ENCODE measurements at places on chromosomes 6 and 20.

GRCh38 chr6:1916334-1917070 is 306.8 kb downstream of the FOXC1 start:
- DNase-seq = no peak

DNA sequence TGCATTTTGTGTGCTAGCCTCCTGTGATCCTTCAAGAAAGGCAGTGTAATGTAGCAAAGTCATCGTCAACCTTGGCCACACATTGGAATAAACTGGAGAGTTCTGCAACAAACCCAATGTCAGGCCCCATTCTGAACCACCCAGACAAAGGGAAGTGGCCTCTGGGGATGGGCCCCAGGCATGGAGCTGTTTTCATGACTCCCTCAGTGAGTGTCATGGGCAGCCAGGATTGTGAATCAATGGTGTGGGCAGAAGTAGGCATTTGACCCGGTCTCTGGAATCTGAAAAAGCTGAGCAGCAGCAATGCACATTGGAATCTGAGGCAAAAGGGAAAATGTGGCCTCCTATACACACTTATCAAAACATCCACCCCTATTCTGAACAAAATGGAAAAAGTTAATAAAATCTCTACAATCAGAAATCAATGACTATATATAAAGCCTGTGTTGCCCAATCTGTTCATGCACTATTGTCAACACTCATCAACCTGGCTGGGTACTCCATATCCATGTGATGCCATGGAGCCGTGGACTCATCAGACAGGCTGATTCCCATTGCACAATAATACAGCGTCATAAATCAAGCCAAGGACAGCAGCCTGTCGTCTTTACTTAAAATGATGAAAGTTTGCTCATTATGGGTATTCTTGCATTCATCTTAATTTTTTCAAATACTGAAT is 134.9 kb upstream of the STMND1 start:
- no peak for DNase-seq

DNA sequence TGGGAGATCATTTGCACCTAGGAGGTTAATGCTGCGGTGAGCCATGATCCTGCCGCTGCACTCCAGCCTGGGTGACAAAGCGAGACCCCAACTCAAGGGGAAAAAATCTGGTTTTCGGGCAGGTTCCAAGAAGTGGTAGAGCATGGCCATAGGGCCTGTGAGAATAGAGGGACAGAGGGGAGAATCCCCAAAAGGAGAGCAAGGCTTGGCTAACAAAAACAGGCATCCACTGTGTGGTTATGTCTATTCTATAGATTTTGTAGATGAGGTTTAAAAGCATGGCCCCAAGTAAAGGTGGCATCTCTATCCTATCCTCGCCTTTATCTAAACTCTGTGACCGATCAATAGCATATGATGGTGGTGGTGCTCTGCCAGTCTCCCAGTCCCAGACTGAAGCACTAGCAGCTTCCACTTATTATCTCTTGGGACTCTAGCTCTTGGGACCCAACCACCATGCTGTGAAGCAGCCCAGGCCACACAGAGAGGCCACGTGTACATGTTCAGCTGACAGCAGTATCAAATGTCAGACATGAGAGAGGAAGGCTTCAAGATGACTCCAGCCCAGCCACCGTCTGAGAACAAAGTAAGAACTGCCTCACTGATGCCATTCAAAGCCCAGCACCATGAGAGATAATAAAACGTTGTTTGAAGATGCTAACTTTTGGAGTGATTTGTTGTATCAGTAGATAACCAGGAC is 27.7 kb downstream of the EIF2S2 start:
- DNase-seq = no peak

DNA sequence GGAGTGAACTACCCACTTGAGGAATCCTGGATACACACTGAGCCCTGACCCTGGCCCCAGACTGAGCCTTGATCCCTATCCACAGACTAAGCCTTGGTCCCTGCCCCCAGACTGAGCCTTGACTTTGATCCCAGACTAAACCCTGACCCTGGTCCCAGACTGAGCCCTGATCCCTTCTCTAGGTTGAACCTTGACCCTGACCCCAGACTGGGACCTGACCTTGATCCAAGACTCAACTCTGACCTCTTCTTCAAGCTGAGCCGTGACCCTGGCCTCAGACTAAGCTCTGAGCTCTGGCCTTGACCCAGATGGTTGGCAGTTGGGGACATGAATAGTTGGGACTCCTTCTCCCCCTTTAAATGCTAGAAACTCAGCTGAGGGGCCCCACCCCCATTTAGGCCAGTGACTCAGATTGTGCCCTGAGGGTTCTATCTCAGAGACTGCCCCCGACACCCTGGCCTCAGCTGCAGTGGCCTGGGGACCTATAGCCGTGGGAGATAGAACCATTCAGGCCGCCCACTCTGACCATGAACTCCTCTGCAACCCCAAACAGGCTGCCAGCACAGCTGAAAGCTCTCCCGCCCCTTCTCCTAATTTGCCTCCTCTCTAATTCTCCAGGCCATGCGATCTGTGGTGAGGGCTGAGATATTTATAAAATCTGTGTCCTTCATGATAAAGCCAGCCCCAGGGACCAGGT is 84.7 kb downstream of the DLGAP4 start:
- DNase-seq = no peak

- no peak for DNase-seq
These were observed 18.9 kb downstream of the ORC3 start for GRCh38 chr6:87608802-87609201.

DNA sequence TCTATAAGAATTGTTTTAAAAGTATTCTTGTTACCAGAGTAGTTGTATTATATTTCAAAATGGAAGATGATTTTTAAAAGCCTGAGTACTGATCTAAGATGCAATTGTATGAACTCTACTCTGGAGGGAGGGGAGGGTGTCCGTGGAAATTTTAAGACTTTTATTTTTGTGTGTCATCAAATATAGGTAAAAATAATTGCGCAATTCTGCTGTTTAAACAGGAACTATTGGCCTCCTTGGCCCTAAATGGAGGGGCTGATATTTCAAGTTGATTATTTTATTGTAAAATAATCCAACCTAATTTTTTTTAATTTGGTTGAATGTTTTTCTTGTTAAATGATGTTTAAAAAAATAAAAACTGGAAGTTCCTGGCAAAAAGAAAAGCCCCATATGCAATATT is 38.1 kb upstream of the RPP40 start:
- no peak for DNase-seq

DNA sequence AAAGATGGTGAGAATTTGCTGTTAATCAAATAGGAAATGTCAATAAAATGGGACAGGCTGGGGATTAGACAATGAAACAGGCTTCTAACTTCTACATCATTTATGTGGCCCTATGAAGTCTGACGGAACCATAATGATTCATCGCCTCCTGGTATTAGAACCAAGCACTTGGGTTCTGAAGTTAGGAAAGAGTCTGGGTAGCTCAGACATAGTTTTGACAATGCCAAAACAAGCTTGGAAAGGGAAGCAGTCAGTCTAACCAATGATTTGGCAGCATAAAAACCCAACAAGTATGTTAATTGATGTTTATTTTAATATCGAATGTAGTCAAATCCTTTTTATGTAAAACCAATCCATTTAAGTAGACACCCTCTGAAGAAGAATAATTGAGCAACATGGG is 160.8 kb upstream of the RSPO3 start:
- DNase-seq = no peak

- DNase-seq = no peak
These were observed 98.8 kb upstream of the CITED2 start for GRCh38 chr6:139473231-139473701.

DNA sequence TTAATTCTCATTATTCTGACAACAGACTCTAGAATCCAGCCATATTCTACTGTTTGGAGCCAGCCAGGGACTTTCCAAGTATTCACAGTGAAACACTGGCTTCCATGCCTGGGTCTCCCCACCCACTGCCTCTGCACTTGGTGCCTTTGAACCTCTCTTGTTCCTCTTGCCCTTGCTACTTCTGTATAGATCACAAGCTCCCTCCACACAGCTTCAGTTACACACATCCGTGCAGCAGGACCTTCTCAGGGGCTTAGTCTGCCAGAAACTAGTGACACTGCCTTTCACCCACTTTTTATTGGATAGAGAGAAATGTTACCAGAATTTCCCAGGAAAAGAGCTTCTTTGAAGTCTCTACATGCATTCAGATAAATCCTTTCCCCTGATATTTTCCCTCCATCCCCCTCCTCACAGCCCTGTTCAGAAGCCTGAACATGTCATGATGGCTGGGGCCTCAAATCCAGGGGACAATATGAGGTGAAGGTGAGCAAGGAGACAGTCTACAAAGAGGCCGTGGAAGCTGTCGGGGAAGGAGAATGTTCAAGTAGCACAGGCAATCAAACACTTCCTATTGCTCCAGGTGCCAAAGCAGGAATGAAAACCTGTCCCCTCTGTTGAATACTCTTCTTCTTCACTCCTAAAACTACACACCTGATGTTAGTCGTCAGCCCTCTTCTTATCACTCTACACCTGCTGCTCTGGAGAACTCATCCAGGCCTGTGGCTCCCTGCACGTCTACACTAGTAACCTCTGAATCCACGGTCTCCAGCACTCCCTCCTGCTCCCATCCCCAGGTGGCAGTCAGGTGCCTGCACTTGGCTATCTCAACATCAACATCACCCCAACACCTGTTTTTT is 20.2 kb upstream of the HLA-DOA start:
- no peak for DNase-seq

- no peak for DNase-seq
These were observed 166.9 kb upstream of the SALL4 start for GRCh38 chr20:51969191-51969590.

GRCh38 chr6:112522587-112522986 is 175.5 kb downstream of the RFPL4B start:
- no peak for DNase-seq

- no peak for DNase-seq
These were observed 99.7 kb downstream of the FAM50B start for GRCh38 chr6:3948866-3949265.

- no peak for DNase-seq
These were observed 120.4 kb upstream of the ZNF184 start for GRCh38 chr6:27593200-27593818.

DNA sequence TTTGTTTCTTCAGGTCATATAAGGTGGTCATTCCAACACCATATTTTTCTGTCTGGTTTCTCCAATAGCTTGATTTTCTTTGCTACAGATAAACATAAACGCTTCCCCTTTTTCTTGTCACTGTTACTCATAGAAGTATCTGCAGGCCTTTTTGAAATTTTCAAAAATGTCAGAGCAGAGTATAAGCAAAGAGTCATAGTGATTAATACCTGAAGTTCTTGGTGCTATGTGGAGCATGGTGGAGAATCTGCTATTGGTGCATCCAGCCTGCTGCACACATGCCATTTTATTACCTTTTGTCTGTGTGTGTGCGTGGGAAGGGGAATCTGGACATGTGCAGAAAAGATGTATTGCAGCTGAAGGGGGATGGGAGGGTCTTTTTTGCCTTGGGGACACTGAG is 19.7 kb downstream of the STX11 start:
- no peak for DNase-seq

DNA sequence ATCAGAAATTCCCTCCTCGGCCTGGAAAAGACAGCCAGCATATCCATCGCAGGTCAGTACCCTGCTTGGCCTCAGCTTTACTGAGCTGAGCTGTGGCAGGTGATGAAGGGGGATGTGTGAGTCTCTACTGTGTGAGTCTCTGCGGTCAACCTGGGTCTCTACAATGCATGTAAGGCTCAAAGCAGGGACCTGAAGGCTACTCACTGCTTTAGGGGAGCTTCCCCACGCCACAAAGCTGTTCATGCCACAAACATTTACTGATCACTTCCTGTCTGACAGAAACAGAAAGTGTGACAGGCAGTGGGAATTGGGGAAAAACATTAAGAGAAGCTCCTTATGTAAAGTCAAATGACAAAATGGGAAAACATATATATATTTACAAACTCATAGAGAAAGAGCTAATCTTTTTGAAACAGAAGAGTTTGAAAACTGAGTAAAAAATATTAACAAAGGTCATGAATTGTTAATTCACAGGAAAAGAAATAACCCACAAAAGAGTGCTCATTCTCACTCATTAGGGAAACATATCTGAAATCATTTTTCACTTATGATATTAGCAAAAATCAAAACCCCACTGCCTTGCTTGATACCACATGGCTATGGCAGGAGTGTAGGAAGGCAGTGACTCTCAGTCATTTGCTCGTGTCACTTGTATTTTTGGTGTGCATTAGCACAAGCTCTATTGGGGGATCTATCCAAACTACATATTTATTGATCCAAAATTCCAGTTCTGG is 5.8 kb downstream of the BTN3A3 start:
- DNase-seq = no peak

GRCh38 chr20:2244993-2245392 is 50.8 kb upstream of the TGM3 start:
- no peak for DNase-seq

- DNase-seq = no peak
These were observed 4.5 kb downstream of the ACSS1 start for GRCh38 chr20:25053255-25054031.

DNA sequence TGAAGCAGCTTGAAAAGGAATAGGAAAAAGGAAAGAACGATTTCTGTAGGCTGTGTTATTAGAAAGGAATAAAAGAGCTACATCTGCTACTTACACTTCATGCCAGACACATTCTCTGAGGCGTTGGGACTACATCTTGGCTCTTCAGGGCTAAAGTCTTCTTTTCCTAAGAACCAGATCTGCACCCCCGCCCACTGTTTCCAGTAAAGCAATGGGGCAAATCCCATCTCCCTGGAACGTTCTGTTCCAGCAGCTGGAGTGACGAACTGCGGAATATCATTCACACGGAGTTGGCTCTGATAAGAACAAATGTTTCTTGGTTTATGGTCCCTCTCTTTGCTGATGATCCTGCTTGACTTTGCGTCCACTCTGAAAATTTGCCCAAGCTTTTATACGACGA is 26.9 kb downstream of the FAM50B start:
- no peak for DNase-seq

DNA sequence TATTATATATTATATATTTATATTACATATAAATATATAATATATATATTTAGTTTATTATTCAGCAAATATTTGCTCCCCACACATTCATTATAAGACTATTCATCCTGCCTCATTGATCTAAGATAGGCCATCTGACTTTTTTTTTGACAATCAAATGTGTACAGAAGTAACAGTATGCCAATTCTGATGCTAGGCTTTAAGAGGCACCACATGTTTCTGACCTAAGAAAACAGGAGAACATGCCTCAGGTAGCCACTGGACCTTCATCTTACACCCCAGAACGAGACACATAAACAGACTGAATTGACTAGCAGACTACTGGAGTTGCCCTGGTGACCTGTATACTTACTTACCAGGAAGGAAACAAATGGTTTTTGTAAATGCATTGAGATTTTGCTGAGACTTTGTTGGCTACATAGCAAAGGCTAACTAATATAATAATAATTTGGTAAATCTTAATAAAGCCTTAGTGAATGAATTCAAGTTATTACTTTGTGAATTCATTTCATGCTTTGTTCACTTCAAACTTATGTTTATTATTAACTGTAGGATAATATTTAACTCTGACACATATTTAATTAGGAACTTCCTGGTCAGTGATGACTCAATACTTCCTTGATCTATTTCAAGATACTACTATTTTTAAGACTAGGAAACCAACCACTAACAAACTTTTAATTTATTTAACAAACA is 13.4 kb upstream of the MYO6 start:
- DNase-seq = no peak
